T-helper 2 cell treated with Interferon-gamma antibody and Interleukin-4, amounts not matched to agents 5 μg/mL and 100 μg/mL, for 36 hours (primary cell): ENCODE measurements at places on chromosomes 16 and 17.

DNA sequence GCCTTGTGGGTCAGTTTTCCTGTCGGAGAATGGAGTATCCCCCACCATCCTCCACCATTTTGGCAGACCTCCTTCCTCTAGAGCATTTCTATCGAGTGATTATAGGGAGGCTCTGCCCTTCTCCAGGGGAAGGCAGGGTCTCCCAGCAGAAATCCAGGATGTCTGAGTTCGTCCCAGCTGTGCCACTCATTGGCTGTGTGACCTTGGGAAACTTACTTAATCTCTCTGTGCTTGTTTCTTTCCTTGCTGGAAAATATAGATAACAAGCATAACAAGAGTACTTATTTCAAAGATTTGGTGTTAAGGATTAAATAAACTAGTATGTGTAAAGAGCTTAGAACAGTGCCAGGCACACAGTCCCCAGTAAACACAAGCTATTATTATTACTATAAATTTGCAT is 14.8 kb downstream of the ATP2A3 start:
- DNase-seq, result no peak

DNA sequence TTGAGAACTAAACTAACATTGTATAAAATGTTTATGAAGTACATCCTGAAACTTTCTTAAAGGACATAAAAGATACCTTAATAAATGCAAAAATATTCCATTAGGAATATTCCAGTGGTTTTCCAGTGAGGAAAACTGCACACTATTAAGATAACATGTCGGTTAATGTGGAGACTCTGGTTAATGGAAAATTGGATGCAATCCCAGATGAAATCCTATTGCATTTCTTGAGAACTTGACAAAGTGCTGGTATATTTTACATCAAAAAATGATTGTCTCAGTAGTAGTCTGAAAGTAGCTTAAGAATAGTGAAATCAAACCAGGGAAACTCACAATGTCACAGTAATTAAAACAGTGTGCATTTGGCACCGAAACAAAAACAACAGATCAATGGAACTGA is 202.5 kb upstream of the MON1B start:
- no peak for DNase-seq

GRCh38 chr17:32596628-32597027 is 109.8 kb downstream of the CDK5R1 start:
- DNase-seq, result no peak

GRCh38 chr17:56710986-56711385 is 117.5 kb downstream of the NOG start:
- no peak for DNase-seq

- no peak for DNase-seq
These were observed 38.5 kb downstream of the PIEZO1 start for GRCh38 chr16:88746506-88746905.

DNA sequence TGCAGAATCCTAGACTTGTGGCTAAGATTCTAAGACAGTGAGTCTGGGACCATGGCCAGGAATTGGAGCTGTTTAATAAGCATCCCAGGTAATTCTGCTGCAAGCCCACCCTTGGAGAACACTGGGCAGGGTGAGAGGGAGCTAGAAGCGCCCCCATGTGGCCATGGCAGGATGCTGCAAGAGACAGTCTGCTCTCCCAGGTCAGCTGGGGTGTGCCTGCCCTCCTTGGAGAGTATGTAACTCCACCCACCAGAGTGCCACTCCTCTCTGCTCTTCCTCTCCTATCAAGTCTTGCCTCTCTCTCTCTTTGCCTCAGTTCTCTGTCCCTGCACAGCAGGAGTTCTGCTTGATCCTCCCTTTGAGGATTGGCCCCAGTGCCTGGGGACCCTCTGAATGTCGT is 14.9 kb downstream of the RCVRN start:
- DNase-seq, result no peak

GRCh38 chr17:78924481-78925151 is 571 bp downstream of the TIMP2 start:
- DNase-seq, result no peak

DNA sequence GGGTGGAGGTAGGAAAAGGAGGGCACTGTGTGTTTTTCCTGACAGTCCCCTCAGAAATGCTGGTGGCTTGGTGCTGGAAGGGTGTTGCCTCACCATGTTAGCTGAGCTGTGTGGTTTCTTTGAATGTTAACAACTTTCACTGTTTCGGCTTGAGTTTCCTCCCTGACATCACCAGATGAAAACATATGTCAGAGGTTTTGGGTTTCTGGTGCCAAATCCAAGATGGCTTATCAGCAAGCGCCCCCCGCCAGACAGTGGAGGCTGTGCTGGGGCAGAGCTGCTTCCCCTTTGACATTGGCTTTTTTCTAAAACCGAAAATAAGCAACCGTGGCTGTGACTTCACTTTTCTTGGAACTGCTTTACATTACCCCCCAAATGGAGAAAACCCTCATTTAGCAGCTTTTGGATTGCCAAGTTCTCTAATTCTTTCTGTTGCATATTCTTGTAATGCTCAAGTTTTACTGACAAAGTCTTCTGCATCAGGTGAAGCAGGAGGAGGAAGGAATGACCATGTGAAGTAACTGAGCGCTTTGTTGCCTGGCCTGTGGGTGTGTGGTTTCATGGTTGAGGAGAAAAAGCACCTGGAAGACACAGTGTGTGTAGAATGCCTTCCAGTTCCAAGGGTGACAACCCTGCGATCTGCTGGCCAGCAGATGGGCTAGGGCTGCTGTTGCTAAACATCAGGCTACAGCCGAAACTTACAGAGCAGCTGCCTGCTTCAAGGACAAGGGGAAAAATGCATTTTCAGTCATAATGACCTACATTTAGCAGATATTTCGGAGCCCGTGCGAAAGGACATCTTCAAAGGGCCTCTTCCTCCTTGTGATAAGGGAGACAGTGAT is 9.7 kb downstream of the RMI2 start:
- DNase-seq, result peak; percentile 84

DNA sequence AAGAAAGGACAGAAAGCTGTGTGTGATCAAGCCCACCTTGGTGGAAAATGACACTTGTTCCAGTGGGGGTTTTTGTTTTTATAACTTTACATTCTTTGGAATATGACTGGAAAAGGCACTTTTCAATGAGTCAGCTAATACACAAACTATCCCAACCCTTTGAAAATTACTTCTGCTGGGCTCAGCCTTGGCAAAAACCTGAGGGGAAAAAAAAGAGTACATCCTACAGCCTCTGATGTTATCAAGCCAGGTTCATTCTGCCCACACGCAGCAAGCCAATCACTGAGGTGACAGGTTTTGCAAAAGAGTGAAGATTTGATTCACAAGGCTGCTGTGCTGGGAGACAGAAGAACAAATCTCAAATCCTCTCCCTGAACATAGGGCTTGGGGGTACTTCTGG is 484.5 kb upstream of the ERCC4 start:
- no peak for DNase-seq

GRCh38 chr17:42183741-42184711 is 1.2 kb downstream of the HCRT start:
- DNase-seq, result peak; percentile 86

- DNase-seq, result no peak
These were observed 17.1 kb downstream of the TRAF4 start for GRCh38 chr17:28760601-28761562.

- DNase-seq, result no peak
These were observed 38.7 kb downstream of the TMEM114 start for GRCh38 chr16:8551388-8552332.

- no peak for DNase-seq
These were observed 658.9 kb downstream of the TOX3 start for GRCh38 chr16:51888016-51888415.

DNA sequence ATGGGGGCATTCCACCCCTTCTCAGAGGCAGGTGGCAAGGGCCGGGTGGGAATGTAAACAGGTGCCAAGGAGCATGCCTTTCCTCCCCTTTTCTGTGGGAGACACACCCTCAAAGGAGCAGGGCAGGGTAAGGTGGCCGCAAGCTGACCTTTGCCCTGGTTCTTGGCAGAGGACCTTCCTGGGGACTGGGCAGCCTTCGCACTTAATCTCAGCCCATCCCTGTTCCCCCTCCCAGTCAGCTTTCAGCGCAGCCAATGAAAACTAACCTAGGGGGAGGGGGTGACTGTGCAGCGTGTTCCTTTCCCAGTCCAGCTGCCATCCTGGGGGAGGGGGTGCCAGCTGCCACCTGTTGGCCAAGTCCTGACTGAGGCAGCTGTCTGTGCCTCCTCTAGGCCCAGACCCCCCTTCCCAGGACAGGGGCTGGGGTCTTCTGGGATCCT is 2.8 kb downstream of the TRAF4 start:
- no peak for DNase-seq

DNA sequence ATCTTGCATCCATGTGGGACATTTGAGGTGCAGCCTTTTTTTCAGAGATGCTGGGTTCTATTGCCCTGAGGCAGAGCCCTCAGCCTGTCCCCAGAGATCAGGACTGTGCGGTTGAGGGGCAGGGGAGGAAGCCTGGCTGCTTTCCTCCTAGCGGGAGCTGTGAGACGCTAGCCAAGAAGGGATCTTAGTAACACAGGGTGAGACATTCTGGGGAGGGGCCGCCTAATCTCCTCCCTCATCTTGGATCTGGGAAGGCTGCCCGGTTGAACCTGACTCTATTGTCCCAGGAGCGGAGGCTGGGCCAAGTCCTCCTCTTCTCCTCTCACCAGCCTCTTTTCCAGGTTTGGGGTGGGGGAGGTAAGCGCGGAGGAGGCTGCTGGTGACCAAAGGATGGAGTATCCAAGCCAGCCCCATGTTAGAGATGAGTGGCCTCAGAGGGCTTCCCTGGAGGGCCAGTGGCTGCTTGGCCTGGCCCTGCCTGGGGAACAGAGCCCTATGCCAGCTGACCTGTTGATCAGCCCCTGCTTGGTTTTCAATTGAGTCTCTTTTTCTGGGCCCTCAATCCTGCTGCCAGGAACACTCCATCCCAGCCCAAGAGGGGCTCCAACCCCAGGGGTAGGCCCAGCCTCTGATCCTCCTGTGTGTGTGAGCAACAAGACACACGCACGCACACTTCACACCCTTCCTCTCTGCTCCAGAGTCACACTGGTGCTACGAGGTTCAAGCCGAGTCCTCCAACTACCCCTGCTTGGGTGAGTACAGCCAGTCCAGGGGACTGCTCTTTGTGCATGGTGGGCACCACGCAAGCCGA is 5.0 kb downstream of the CA4 start:
- DNase-seq, result no peak

GRCh38 chr16:15548482-15548891 is 94.5 kb downstream of the MARF1 start:
- DNase-seq, result no peak

GRCh38 chr17:83173914-83174361 is 94.5 kb downstream of the METRNL start:
- DNase-seq, result no peak

GRCh38 chr17:50292465-50292864 is 18.2 kb downstream of the TMEM92 start:
- no peak for DNase-seq

DNA sequence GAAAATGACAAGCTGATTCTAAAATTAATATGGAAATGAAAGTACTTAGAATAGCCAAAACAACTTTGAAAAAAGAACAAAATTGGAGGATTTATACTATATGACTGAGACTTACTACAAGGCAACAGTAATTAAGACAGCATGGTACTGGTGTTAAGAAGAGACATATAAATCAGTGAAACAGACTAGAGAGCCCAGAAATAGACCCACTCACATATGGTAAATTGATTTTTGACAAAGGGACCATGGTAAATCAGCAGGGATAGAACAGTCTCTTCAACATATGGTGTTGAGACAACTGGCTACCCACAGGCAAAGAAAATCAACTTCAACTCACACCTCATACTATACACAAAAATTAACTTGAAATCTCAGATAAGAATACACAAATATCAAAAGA is 12.9 kb downstream of the CMC2 start:
- DNase-seq, result no peak

DNA sequence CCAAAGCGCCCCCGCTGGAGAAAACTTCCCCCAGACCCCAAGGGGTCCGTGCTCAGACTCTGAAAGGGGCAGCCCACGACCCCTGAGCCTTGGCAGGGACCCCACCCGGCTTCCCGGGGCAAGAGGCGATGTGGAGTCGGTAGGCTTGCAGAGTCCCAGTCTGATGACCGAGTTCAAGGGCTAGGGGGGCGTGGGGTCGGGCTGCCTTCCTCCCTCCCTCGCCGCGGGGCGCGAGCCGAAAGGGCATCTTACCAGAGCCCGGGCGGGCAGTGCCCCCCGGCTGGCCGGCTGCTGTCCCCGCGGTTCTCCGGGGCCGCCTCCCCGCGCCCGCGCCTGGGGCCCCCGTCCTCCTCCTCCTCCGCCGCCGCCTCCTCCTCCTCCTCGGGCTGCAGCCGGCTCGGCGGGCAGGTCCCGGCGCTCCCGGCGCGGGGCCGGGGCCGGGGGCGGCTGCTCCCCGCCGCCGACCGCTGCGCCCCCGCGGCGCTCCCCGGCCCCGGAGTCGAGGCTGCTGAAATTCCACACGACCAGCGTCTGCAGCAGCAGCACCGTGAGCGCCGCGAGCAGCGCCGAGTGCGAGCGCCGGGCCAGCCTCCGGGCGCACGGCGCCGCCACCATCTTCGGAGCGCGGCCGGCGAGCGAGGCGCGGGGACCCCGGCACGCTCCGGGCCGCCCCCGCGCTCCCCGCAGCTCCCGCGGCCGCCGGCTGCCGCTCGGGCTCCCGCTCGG is 415 bp downstream of the XYLT1 start:
- peak; percentile 15 for DNase-seq

DNA sequence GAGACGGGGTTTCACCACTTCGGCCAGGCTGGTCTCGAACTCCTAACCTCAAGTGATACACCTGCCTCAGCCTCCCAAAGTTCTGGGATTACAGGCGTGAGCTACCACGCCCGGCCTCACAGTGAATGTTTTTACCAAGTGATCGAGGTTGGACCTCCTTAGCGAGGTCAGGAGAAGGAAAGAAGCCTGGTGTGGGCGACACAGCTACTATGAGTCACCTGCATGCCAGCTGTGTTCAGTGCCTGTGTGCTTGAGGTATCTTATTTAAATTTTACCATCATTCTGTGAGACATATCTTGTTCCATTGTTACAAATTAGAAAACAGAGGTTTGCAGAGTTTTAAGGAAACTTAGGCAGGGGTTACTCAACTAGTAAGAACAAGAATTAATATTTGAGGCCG is 174.8 kb upstream of the DYNLRB2 start:
- no peak for DNase-seq

DNA sequence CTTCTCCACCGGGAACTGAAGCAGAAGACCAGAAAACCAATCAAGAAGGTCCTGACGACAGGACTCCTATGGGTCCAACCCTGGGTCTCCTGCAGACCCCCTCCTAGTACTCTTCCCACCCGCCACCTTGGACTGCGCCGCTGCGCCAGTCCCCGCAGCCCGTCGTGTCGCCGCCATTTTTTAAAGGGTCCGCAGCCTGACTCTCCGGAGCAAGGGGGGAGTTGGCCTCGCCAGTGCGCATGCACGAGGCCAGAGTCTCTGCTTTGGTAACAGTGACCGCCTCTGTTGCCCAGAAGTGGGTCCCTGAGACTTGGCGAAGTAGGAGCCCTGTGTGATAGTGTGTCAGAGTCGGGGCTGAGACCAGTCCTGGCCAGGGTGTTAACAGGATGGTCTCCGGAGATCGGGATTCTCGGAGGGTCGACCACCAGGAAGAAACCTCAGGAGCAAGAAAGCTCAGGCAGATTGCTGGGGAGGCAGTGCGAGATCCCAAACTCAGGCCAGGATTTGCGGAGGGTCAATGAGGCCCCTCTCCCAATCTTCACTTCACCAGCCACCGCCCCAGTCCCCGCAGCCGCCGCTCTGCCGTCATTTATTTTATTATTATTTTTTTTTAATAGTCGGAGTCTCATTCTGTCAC is 612.5 kb downstream of the KCNJ18 start:
- no peak for DNase-seq

GRCh38 chr17:1022278-1023024 is 25.5 kb downstream of the TIMM22 start:
- no peak for DNase-seq

- no peak for DNase-seq
These were observed 4.8 kb upstream of the MAPT start for GRCh38 chr17:45889579-45889978.

- DNase-seq, result no peak
These were observed 11.1 kb upstream of the CHRNE start for GRCh38 chr17:4913994-4914393.
